Retinal pigment epithelial cell (primary cell): ENCODE measurements at places on chromosomes 16 and 17.

GRCh38 chr16:83717308-83717707 is 90.5 kb upstream of the HSBP1 start:
- no peak for DNase-seq

DNA sequence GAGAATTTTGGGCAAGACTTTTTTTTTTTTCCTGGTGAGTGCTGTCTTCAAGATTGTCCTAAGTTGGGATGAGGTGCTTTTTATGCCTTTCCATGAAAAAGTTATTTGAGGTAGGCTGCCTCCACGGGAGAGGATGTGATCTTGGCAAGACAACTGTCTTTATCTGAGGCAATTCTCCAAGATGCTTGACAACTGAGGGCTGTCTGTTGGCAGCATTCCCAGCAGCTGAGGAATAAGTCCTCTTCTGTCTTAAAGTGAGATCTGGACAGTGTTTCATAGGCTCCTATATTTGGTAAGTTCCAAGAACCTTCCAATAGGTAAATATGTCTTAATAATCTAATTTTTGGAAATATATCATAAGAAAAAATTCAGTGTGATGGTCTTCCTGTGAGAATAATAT is 662.0 kb downstream of the CDH11 start:
- no peak for DNase-seq

DNA sequence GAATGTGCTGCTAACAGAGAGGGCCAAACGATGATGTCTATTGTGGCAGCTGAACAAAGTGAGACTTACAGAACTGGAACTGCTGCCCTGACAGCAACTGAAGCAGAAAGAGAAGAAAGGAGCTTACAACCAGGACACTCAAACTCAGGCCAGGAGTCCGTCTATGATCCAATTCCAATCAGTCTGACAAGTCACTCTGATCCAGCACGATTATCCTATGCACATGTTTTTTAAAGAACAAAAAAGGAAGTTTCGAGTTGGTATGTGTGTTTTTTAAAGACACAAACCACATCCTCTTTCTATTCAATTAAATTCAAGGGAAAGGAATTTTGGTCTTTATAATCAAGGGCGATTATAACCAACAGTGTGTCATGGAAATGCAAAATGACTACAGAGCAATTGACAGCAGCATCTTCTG is 42.4 kb upstream of the MTMR4 start:
- DNase-seq, result no peak

DNA sequence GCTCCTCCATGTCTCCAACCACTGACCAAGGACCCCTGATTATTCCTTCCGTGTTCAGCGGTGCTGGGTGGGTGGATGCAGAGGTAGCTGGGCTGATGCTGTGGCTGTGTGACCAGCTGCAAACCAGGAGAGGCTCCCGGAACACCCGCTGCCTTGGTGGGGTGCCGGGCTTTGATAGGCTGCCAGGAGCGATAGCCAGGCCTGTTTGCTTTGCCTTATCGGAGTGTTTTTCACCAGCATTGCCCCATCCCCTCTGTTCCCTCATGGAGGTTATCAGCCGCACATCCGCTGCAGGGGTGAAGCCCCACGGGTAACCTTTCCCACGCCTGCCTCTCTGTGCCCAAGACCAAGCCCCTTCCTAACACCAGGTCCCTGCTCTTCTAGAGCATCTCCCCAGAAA is 354.3 kb downstream of the C16orf95 start:
- no peak for DNase-seq

GRCh38 chr16:67539691-67540635 is 11.3 kb downstream of the RIPOR1 start:
- no peak for DNase-seq

DNA sequence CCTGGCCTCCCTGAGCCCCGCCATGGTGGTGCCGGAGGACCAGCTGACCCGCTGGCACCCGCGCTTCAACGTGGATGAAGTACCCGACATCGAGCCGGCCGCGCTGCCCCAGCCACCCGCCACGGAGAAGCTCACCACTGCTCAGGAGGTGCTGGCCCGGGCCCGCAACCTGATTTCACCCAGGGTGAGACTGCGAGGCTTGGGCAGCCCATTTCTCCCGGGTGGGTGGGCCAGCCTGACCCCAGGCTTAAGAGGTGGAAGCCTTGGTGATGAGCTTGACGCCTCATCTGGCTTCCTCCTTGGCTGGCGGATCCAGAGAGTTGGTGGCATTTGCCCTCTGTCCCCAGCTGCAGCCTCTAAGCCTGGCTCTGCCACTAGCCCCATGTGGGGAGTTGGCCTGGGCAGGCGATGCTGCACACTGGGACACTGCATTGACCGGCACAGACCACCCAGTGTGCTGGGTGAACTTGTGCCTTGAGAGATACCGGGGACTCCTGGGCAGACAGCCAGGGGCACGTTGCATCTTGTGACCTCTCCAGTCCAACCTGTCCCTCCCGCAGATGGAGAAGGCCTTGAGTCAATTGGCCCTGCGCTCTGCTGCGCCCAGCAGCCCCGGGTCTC is 3.0 kb downstream of the CDT1 start:
- DNase-seq, result no peak

DNA sequence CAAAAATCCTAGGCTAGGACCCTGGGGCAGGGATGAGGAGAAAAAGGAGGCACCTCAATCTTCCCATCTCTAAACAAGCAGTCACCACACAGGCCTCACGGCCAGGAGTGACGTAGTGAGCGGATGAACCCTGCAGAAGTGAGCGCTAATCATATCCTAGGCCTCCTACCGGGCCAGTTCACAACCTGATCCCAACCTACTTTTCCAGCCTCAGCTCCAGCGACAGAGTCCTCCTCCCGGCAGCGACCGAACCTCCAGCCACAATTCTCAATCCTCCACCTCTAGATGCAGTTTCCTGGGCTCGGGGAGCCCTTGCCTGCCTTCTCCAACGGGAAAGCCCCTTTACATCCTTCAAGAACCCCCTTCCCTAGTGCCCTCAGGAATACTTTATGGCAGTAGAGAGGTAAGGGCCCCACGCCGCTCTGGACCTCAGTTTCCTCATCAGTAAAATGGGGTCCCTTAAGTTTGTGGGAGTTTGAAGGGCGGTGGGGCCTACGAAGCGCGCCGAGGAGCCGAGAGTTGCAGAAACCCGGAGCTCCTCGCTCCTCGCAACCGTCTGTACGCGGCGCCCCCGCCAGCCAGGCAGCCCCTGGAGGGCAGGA is 1.4 kb downstream of the ZNF668 start:
- DNase-seq, result no peak

DNA sequence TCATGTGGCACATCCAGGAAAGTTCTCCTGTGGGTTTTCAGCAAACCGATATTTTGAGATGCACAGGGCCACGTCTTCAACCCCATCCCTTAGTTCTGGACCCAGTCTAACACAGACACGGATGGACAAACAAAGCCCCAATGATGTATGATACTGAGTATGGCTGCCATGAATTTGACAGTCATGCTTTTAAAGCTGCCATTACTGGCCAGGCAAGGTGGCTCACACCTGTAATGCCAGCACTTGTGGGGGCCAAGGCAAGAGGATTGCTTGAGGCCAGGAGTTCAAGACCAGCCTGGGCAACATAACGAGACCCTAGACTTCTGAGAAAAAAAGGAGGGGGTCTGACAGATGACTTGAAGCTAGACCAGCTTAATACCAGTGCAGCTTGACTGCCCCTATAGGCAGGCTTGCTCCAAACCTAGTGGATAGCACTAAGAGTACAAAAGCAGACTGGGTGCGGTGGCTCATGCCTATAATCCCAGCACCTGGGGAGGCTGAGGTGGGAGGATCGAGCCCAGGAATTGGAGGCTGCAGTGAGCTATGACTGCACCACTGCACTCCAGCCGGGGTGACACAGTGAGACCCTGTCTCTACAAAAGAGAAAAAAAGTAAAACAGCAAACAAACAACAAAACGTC is 10.8 kb upstream of the ZNF629 start:
- no peak for DNase-seq

- DNase-seq, result peak; percentile 12
Observed at GRCh38 chr17:65433592-65433991, 127.9 kb downstream of the AXIN2 start.

- no peak for DNase-seq
Observed at GRCh38 chr17:6812295-6812694, 19.2 kb downstream of the TEKT1 start.

DNA sequence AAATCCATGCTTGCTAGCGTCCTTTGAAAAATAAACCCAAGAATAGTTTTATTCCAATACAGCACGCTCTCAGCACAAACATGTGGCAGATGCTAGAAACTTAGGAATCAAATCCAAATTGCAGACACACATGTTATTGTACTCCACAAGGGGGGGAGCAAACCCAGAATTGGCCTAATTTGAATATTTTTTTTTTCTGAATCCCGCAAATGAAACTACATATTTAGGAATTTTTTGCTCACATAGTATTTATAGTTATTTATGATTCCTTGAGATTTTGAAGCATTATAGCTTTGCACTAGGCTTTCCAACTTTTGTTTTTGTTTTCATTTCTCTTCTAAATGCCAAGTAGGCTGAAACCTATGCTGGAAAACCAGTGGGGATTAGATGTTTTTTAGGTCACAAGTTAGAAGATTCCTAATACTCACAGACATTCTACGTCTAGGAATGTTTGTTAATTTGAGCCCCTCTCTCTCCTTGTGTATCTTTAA is 59.3 kb upstream of the CDH11 start:
- no peak for DNase-seq

- DNase-seq, result no peak
Observed at GRCh38 chr17:34665819-34666763, 86.7 kb downstream of the TMEM132E start.

DNA sequence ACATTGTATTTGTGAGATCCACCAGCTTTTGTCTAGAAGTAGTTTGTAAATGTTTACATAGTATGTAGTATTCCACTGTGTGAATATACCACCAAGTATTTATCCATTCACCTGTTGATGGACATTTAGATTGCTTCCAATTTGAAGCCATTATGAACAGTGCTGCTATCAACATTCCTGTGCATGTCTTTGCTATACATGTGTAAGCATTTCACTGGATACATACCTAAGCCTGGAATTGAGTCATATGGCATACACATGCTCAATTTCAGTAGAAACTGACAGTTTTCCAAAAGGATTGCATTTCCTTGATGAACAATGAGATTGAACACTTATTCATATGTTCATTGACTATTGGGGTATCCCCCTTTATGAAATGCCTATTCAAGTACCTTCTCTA is 540.6 kb upstream of the SOX9 start:
- no peak for DNase-seq

- no peak for DNase-seq
Observed at GRCh38 chr16:89177501-89177900, 6.0 kb downstream of the CDH15 start.

DNA sequence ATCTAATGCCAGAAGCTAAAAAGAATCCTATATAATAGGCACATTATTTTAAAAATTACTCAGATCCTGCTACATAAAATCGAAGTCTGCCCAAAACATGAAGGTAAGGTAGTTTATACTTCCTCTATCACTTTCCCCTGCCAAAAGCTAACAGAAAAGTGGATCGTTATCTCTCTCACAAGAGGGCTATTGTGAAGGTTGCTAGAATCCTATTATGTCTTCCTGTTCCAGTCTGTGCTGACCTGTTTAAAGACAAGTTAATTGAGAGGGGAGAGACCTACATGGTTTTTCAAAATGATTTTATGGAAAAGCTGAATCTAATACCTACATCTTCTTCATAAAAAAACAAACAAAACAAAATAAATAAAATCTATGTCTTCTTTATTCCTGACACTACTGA is 1410.9 kb upstream of the CDH8 start:
- no peak for DNase-seq

GRCh38 chr17:80786470-80786869 is 205.2 kb upstream of the CHMP6 start:
- no peak for DNase-seq

- no peak for DNase-seq
Observed at GRCh38 chr17:20783091-20783490, 203.6 kb downstream of the CDRT15L2 start.

DNA sequence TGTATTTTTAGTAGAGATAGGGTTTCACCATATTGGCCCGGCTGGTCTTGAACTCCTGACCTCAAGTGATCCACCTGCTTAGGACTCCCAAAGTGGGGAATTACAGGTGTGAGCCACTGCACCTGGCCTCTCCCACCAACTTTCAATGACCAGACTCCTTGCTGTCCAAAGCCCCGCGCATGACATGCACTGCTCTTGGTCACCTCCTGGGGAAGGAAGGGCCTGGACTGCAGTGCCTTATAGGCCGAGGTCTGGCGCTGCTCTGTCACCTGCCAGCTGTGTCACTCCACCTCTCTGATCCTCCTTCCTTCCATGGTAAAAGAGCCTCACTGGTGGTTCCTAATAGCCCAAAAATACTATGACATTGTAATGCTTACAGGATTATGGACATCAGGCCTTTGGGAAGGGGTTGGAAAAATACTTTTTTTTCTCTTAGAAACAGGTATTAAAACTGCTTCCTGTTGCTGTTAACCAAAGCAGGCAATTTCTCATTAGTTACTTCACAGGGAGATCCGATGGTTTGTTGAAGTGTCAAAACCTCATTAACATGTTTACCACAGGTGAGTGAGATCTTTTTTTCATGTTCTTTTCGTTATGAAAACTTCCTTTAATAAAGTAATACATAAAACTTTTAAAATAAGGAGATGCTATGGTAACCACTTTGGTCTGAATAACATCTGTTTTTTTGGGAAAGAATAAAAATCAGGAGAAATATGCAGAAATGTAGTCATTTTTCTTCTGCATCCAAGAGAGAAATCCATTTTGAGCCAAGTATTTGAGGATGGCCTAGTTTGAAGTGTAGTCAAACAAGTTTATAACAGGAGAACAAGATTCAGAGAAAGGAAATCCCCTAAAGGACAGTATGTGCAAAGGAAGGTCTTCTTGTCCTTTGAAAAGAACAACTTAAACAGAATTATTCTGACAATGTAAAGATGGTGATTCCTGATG is 35.5 kb downstream of the GRB7 start:
- DNase-seq, result no peak

DNA sequence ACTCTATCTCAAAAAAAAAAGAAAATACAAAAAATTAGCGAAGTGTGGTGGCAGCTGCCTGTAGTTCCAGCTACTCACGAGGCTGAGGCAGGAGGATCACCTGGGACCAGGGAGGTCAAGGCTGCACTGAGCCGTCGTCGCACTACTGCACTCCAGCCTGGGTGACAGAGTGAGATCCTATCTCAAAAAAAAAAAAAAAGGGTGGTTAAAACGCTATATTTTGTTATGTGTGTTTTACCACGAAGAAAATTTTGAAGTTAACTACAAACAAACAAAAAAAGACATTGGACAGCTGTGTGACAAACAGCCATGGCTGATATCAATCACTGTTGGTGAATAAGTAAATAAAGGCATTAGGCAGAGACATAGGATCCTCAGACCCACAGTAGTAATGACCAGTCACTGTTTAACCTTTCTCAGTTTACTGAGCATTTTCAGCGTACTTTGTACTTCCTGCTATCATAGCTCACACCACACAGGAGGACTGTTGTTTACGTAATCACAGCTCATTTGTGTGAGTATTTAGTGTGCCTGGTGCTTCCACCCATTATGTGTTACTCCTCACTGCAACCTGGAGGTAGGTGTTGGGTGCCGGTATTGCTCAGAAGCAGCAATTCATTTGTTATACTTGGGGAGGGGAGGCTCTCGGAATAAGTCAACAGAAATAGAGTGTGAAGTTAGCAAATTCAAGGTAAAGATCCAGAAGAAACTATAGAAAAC is 55.4 kb downstream of the COPRS start:
- DNase-seq, result no peak
